ENCODE measurements at places on chromosomes 4 and X.
A peak's percentile ranks its signal among the peaks of the same experiment; 100 is the strongest.

DNA sequence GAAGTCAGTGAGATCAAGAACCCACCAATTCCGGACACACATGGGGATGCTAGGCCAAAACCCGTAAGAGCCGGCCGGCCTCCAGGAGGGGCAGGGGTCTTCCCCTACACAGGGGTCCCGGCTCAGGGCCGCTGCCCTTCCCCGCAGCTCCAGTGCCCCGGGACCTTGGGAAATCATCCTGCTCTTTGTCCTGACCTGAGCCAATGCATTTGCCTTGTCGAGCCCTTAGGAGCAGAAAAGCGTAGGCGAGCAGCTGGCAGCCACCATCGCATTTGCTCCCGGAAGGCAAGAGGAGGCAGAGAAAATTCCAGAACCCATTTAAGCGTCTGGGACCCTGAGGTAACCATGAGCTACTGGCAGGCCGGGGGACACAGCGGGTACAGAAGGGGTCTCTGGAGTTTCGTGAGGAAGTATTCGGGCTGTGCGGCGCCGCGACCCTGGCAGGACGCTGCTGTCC lies 7.4 kb upstream of the TNIP2 start:
- no peak for DNase-seq

DNA sequence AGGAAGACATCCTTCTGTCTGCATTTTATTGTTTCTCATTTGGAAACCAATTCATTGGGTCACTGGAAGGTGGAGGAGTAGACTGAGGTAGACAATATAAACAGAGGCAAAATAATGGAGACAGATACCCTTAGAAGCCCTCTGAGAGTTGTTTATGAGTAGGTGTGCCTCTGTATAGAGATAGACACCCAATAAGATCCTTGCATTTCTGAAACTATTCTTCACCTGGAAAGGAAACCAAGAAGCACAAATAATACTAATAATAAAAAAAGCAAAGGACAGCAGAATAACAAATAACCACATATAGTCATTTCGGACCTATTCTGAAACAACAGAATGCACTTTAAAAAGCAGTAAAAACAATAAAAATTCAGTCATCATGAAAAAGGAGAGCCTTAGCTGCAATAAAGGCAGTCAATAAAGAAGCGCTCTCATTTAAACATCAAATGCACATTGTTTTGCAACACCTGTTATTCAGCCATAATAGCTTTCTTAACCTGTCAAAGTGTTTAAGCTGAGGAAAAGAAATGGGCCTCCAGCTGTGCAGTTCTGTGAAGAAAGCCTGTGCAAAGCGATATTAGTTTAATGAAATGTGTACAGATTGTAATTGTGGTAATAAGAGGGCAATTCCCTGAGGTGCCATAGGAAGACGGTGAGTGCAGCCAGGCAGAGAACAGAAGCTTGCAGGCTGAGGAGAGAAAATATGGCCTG lies 904.2 kb downstream of the STPG2 start:
- no peak for DNase-seq

- DNase-seq = no peak
These were observed 2.7 kb downstream of the CLRN2 start for GRCh38 chr4:17517664-17518063.

- DNase-seq = no peak
These were observed 413.6 kb downstream of the TRIML1 start for GRCh38 chr4:188552741-188553275.

GRCh38 chrX:109626637-109627036 lies 1.7 kb upstream of the KCNE5 start:
- no peak for DNase-seq

GRCh38 chrX:29196501-29196900 lies 609.3 kb downstream of the IL1RAPL1 start:
- no peak for DNase-seq

DNA sequence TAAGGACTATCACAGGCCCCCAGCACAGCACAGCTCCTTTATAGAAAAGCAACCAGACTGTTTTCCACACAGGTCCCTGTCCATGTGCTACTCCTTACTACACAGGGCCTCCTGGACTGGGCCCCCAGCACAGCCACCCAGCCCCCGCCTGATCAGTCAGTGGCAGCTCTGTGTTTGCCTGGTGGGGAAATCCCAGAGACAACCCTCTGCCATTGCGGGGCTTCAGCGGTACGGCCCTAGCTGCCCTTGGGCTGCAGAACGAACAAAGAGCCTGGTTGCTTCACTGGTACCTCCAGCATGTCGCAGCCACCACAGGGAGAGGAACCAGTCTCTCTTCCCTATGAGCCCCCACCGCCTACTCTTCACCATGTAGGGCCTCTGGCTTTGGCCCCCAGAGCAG lies 30.7 kb downstream of the CBR4 start:
- DNase-seq = no peak

DNA sequence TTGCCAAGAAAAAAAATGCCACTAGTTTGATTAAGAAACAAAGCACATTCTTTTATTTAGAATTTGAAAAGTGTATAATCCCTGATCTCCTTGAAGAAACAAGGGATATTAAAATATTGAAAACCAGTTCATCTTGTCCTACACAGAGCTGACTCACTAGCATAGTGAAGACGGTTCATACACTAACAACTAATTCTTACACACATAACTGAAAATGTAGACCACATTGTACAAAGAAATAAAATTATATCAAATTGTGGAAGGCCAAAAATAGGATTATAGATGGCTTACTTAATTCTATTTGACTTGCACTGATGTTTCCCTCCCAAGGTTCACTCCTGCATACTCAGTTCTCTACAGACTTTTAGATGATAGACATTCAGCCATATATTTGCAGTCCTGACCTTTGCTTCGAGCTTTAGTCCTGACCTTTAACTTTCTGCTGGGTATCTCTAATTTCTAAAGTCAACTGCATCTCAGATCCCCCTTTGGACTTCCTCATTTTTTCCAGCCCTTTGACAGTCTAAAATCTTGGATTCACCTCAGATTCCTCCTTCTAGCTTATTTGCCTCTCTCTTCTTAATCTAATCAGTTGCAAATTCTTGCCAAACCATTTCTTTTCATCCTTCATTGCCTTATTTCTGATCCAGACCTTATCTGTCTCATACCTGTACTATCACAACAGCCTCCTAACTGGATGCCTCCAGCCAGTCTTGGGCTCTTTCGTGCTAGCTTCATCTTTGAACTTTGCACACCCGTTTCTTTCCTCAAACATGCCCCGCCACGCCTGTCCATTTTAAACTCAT lies 4.5 kb upstream of the WWC2 start:
- no peak for DNase-seq

- DNase-seq = no peak
These were observed 20.9 kb upstream of the PRSS12 start for GRCh38 chr4:118373614-118374255.

DNA sequence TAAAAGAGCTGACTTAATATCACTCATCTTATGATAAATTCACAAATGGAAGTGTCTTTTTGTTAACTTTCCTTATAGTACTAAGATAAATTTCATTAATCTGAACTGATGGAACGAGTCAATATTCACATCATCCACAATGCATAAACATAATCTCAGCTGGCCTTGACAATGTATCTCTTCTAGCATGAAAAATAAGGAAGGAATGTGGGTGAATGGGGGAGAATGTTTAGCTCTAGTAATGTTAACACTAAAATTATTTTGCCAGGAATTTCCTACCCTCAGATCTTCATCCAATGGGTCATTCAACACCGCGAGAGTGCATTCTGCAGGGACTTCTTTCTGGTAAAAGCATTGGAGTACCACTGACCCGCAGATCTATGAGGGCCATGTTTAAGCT lies 15.8 kb downstream of the TRPC3 start:
- DNase-seq = no peak

DNA sequence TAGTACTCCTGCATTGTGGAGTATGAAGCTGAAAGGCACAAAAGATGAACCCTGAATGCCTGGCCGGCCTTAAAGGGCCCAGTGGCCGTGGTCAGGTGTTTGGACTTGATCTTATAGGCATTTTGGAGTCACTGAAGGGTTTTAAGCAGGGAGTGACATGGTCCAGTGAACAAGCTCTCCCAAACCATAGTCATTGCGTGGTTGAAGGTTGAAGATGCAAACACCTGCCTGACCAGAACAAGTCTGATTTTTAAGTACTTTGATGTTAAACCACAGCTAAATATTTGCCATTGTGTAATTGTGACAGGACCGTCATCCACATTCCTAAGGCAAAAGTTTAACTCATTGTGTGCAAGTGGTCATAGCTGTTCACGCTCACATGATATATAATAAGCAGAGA lies 3.3 kb downstream of the STK32B start:
- DNase-seq = no peak

DNA sequence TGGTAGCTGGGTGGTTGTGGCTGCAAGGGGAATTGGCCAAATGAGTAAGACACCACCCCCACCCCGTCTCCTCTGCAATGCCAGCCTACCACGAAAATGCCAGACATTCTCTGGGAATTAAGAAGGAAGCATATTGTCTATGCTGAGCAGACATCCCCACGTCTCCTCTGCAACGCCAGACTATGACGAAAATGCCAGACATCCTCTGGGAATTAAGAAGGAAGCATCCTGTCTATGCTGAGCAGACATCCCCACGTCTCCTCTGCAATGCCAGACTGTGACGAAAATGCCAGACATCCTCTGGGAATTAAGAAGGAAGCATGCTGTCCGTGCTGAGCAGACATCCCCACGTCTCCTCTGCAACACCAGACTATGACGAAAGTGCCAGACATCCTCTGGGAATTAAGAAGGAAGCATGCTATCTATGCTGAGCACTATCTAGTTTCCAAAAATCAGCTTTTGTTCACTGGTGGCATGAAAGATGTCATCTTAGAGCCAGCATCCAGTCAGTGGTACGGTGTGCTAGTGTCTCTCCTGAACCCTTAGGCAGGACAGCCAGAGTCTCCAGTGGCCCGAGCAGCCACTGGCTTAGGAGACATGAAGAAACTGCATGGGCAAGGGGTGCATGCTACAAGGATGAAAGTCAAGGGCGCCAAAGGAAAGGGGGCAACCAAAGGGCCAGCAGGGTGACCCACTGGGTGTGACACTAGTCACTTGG lies 339.8 kb upstream of the FRG1 start:
- DNase-seq = no peak

GRCh38 chr4:54941994-54942552 lies 183.3 kb downstream of the KDR start:
- peak; percentile 15 for DNase-seq

Measured in germinal center (tissue), 1 donor.